ENCODE measurements at places on chromosomes 1 and 21.

DNA sequence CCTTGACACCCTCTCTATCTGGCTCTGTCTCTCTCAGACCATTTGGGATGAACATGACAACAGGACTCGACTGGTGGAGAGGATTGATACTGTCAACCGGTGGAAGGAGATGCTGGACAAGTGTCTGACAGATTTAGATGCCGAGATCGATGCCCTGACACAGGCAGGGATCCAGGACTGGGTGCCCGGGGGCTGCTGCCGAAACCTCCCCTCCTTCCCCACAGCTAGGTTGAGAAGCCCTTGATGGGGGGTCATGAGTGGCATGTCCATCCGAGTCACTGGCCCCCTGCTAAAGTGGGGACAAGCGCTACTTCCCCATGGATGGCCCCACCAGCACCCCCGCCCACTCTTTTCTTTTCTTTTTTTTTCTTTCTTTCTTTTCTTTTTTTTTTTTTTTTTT, 1.2 kb downstream of the TEKT2 start:
- DNase-seq, result no peak

DNA sequence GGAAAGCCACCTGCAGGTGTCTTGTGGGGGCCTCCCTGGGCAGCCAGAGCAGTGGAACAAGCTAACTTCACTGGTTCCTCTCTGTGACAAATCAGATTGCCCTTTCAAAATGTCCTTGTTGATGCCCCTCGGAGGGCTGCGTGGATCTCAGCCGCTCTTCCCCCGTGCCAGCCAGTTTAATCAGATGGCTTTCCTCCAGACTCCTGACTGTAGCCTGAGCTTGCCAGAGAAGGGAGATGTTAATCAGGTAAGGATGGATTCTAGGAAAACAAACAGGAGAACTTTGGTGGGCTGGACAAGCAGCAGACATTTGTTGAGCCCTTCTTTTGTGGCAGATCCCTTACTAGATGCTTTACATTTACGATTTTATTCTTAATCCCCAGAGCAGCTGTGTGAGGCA, 88.2 kb downstream of the DMRTA2 start:
- DNase-seq, result no peak

GRCh38 chr21:45248893-45249381, 38.8 kb downstream of the POFUT2 start:
- no peak for DNase-seq

DNA sequence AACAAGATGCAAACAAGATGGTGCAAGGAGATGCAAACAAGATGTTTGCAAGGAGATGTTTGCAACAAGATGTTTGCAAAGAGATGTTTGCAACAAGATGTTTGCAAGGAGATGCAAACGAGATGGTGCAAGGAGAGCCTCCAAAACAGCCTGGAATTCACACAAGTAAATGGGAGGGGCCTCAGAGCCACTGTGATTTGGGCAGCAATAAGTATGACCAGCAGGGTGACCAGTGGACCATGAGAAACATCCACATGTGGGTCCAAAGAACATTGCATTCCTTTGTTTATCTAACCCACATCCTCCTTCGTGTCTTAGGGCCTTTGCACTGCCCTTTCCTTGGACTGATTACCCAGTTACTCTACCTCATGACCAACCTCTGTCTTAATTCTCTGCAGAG, 162.9 kb downstream of the PLPP3 start:
- DNase-seq, result no peak

All from T-helper 2 cell treated with Interferon-gamma antibody and Interleukin-4, amounts not matched to agents 5 μg/mL and 100 μg/mL, for 36 hours (primary cell).